ENCODE measurements at places on chromosomes 3 and 15.

- no peak for DNase-seq
Observed at GRCh38 chr3:105277656-105278055, 89.1 kb upstream of the ALCAM start.

GRCh38 chr3:106139826-106140225 lies 271.0 kb upstream of the CBLB start:
- no peak for DNase-seq

GRCh38 chr3:169515132-169515531 lies 148.4 kb downstream of the MECOM start:
- DNase-seq: no peak

DNA sequence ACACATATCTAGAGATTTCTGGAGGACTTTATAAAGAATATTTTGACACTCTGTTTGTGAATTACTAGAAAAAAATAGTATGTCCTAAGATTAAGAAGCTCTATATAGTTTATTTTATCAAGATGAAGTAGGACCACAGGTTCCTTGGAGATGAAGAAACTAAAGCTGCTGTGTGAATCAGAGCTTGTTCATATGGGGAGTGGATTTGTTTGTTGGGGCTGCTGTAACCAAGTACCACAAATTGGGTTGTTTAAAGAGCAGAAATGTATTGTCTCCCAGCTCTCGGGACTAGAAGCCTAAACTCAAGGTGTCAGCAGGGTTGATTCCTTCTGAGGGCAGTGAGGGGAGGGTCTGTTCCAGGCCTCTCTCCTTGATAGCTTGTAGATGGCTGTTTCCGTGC lies 270.6 kb upstream of the UMPS start:
- DNase-seq: no peak

DNA sequence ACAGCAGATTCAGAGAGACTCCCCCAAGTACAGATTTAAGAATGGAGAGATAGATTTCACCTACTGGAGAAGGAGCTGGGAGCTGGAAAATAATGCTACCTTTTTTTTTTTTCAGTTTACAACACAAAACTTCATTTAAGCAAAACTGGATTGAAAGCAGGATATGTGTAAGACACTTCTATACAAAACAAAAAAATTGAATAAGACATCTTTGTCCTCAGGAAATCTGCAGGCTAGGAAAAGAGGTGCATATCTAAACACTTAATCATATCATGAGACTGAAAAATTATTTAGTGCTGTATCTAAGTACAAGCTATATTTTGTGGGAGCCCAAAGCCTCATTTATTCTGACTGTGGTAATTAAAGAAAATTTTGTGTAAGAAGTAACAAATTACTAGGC lies 516.1 kb downstream of the ZIC1 start:
- DNase-seq: no peak

DNA sequence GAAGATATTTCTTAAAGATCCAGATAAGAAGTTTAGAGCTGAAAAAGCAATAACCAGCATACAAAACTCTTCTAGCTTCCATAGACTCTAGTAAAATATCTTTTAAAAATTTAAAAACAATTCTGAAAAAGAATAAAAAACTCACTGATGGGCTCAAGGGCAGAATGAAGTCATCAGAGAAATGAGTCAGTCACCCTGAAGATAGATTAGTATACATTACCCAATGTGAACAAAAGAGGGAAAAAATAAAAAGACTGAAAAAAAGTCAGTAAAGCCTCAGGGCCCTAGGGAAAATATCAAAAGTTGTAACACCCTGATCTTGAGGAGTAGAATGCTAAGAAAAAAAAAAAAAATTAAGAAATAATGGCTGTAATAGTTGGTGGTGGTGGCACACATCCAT lies 11.4 kb downstream of the DET1 start:
- DNase-seq: no peak

DNA sequence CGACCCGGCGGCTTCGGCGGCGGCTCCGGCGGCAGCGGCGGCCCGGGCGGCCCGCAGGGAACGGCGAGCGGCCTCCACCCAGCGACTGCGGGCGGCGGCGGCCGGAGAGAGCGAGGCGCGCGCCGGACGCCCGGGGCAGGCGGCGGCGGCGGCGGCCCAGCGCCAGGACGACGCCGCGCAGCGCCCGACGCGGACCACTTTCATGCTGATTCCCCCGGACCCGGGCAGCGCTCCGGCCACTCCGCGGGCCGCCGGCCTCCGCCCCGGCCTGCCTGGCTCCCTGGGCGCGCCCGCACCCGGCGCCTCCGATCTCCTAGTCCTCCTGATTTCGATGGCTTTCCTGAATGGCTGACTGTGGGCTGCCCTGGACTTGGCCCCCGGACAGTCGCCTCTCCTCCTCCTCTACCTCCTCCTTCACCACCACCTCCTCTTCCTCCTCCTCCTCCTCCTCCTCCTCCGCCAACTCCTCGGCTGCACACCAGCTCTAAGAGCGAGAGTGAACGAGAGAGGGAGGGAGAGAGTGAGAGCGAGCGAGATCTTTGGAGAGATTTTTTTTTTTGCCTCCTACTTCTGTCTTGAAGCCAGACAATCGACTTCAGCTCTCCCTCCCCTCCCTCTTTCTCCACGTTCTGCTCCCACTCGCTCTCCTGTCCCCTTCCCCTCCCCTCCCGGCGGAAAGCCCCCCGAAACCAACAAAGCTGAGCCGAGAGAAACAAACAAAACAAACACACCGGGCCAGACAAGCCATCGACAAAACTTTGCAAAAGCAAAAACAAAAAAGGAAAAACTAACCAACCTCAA lies 844 bp downstream of the NR2F2 start:
- DNase-seq: no peak

DNA sequence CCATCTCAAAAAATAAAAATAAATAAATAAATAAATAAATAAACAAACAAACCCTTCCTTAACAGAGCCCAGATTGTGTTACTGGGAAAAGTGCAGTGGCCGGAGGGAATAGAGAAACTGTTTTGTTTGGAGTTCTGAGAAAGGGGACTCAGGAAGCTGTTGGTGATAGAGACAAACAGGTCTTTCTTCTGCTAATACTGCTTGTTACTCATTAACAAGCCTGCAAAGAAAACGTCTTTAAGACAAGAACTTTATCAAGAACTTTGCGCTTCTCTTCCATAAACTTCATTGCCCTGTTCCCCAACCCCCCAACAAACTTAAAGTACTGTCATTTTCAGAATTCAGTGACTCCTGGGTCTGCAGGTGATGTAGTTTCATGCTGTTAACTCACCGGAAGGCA lies 68.8 kb upstream of the GSK3B start:
- DNase-seq: no peak

DNA sequence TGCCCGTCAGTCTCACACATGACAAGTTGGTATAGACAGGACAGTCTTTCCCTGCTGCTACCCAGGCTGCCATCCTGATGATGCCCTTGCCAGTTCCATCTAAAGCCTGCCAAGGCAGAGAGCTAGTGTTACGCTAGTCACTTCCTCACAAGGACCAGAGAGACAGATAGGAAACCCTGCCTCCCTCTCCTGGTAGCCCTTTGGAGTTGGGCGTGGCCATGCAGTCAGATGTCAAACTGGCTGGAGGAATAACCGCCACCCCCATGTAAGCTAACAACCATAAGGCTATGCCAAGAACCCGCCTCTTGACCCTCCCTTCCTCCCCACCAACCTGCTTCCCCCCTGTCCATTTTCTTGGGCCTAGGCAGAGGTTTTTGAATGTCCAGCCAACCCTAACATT lies 2.8 kb downstream of the TMEM115 start:
- DNase-seq: no peak

GRCh38 chr15:65870889-65871533 lies 1.7 kb downstream of the RAB11A start:
- peak; percentile 19 for DNase-seq

All from CD4-positive, alpha-beta T cell treated with Interleukin-2 at 100 ng/mL for 4 hours (primary cell).